ENCODE measurements at places on chromosomes 3 and 15.
A peak's percentile ranks its signal among the peaks of the same experiment; 100 is the strongest.

DNA sequence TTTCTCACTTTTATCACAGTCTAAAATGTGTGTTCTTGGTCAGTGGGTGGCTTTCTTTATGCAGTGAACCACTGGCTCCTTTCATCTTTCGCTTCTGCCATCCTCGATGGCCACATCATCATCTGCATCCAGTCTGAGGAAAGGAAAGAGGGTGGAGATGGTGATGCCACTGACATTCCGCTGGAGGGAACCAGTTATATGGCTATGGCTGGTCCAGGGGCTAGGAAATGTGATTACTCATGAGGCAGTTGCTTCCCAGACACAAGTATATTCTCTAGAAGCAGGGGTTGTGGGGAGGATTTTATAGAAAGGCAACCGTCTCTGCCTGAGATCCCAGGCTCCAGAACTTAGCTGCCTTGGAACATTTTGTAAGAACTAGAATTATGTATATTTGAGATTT is 246.7 kb upstream of the AZI2 start:
- DNase-seq, result no peak

- DNase-seq, result no peak
Measured at GRCh38 chr3:18417904-18418572, 7.1 kb downstream of the SATB1 start.

DNA sequence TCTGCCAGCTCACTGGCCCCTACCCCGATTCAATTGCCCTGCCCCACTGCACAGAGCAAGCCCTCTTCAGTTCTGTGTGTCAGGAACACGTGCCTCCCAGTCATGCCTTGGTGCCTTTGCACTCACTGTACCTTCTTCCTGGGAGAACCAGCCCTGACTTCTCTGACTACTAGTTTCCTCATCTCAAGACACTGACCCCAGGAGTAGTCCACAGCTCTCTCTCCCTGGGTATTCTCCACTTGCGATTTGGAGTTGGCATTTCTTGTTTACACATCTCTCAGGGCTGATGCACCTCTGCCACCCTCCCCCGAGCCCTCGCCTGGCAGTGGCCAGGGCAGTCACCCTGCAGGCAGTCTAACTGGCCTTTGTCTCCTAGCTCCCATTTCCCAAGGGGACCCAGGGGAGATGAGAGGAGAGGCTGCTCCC is 5.7 kb downstream of the CISH start:
- peak; percentile 52 for DNase-seq

- no peak for DNase-seq
Measured at GRCh38 chr3:194536871-194537637, 50.3 kb upstream of the ATP13A3 start.

DNA sequence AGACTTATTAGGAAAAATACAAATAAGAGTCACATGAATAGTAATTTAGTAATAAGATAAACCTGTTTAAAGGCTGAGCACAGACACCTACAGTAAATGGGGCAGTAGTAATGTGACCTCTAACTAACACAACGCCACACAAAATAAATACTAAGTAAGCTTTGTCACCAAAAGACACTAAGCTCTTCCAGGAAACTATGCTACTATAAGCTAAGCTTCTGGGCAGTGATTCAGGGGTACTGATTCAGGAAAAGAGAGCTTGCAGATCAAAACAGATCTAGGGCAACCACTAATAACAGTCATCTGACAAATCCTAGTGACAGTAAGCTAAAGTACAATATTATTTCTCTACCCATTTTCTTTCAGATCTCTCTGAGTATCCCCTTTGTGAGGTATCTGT is 68.8 kb downstream of the PLOD2 start:
- DNase-seq, result no peak

DNA sequence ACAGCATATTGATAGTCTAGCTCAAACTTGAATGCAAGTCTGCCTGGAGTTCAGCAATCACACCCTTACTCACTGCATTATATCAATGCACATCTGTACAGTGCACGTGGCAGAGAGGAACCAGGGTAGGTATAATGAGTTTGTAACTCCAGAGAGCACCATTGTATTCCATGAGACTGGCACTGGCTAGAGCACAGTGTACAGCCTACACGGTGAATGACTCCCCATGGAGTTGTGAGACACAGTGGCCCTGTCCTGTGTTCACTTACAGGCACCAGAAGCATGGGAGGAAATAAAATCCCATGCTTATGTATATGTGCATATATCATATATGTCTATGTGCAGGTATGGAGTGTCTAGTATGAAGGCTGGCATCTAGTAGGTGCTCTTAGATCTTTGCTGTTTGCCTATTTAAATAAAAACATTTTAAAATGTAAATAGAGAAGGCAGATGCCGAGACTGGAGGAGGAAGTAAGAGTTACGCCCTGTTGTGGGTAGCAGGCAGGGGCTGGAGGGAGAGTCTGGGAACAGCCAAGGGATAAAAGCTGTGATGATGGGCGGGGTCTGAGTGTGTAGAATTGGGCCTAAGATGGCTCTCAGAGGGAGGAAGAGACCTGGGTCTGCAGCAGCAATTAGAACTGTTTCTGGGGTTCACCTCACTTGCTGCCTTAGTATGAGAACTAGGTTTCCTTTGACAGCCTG is 360.7 kb upstream of the ICE2 start:
- DNase-seq, result no peak

- DNase-seq, result no peak
Measured at GRCh38 chr3:13062647-13063046, 10.6 kb downstream of the IQSEC1 start.

DNA sequence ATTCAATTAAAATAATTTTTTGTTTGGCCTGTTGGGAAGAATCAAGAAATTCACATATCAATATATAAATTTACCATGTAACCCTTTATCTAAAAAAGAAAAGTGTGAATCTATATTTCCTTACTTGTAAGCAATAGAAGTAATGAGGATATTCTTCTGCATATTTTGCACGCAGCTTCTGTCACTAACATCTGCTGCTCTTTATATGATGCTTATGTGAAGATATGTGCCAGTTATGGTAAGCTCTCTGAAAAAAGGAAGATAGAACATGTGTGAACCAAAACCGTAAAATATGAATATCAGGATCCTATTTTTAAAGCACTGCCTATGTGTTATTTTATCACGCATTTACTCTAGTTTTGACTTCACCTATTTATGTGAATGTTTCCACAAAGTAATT is 96.4 kb upstream of the ATP11B start:
- DNase-seq, result no peak

DNA sequence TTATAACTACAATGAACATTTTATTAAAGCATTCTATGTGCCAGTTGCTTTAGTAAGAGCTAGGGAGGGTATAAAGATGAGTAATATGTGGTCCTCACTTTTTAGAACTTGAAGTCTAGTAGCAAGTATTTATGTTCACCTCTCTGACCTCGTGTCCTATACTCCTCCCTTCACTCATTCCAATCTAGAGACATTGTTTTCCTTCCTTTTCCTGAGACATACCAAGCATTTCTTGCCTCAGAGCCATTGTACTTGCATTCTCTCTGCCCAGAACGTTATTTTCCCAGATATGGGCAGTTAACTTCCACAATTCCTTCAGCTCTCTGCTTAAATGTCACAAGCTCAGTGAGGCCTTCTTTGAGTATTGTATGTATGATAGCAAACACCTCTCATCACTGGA is 408.6 kb downstream of the PDCD6IP start:
- DNase-seq, result no peak

DNA sequence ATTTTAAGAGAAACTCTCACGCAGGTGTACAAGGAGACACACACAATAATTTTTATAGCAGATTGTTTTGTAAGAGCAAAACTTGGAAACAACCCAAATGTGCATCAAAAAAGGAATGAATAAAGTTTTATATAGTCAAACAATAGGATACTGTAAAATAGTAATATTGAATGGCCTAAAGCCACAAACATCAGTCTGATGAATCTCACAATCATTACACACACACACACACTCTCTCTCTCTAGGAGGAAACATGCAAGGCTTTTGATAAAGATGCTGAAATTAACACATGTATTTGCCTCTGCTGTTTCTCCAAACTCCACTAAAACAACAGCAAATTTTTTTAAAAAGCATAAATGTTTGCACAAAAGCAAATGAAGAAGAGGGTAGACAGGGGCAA is 37.3 kb downstream of the ADIPOQ start:
- DNase-seq, result no peak

DNA sequence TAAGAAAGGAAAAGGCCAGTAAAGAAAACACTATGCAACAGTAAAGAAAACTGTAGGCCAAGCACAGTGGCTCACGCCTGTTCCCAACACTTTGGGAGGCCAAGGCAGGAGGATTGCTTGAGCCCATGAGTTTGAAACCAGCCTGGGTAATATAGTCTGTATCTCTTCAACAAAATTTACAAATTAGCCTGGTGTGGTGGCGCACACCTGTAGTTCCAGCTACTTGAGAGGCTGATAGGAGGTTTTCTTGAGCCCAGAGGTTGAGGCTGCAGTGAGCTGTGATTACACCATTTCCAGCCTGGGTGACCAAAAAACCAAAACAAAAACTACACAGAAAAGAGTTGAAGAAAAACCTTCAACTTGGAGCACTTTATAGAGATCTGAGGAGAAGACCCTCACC is 31.8 kb downstream of the DAG1 start:
- DNase-seq, result no peak

- peak; percentile 50 for DNase-seq
Measured at GRCh38 chr3:184255291-184256039, 5.9 kb downstream of the CAMK2N2 start.
